ENCODE measurements at places on chromosomes 5 and 9.

GRCh38 chr5:139543423-139543991 is 17.6 kb upstream of the UBE2D2 start:
- DNase-seq = peak; percentile 43

GRCh38 chr9:112670991-112671625 is 46.8 kb downstream of the INIP start:
- DNase-seq = no peak

DNA sequence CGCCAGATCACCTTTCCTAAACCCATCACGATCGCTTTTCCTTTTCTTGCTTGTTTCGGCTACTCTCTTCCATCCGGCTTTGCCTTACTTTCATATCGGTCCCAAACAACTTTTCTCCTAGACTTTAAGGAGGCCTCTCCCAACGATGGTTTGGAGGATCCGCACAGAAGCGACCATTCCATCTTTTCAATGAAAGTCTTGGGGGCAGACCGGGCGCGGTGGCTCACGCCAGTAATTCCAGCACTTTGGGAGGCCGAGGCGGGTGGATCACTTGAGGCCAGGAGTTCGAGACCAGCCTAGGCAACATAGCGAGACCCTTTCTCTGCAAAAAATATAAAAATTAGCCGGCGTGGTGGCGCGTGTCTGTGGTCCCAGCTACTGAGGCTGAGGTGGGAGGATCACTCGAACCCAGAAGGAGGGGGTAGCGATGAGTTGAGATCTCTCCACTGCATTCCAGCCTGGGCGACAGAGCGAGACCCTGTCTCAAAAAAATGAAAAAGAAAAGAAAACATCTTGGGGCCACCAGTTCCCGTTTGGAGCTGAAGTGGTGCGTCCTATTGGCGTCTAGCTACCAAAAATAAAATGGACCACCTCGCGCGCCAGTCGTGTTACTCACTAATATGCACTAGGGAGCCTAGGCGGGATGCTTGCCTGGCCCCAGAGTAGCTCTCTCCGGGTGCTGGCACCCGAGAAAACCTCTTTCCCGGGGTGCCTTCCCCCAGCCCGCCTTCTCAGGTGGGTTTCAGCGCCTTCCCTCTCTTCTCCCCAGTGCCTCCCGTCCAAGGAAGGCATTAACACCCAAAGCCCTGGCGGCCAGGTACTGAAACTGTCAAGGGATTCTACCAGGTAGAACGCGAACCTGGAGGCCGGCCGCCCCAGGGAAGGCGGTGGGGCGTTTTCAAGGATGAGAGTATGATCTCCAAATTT is 800 bp upstream of the AP3B1 start:
- DNase-seq = peak; percentile 80

DNA sequence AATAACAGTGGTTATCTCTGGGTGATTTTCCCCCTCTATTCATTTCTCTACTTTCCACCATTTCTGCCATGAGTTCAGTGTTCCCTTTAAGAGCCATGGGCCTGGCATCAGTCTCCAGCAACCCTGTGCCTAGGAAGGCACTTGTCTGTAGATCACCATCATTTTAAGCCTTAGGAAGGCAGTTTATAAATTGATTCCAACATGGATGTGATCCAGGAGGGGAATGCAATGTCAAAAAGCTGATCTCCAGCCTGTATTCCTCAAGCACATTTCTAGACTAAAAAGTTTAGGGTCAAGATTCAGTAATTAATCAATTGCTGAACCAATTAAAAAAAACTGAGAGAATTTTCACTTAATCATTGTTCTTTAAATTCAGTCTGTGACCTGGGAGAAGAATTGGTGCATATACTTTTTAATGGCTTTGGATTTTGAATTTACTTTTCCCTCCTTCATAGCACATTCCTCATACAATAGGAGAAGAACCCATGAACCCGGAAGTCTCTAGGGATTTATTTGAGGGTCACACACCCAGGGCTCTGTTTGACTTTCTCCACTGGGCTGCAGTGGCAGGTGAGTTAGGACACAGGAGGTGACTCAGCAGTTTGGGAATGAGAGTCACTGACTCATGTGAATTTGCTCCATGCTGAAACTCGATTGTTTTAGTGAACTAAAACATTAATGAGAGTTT is 6.1 kb upstream of the ERMP1 start:
- peak; percentile 85 for DNase-seq

DNA sequence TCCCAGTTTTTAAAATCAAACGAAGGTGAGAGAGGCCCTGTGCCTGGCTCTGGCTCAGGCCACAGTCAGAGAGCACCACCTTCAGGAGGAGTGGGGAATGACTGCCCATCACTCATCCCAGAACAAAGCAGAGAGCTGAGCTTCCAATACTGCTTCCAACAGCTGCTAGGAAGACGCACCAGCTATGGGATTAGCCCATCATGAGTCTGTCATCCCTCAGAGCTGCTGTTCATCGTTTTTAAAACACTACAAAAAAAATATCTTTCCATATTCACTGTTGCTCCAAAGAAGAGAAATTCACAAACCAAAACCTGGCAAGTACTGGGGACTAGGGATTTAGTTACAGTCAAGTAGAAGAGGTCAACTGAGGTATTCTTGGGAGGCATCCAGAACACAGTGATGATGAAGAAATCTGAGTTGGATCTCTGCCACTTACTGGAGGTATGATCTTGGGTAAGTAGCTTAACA is 102.4 kb downstream of the CDK5RAP2 start:
- peak; percentile 9 for DNase-seq

DNA sequence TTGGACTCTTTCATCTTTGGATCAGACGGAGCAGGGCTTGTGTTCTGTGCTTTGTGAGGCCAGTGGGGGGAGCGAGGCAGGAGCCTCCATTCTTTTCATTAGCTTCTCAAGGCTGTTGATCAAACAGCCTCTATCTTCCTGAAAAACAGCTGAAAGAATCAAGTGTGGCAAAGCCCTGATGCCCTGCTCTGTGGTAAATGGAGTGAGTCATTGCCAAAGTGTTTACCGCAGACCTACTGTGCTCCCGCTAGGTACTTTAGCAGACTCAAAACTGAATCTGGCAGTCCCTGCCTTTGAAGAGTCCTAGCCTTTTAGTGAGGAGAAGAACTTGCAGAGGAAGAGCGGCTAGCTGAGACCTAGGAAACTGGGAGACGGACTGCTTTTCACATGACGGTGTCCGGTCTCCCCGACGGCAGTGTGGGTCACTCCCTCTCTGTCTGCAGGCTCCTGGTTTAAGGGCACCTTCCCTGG is 3.3 kb downstream of the ANKRD33B start:
- DNase-seq = no peak

- DNase-seq = no peak
Measured at GRCh38 chr5:149740866-149741459, 10.9 kb downstream of the PPARGC1B start.

DNA sequence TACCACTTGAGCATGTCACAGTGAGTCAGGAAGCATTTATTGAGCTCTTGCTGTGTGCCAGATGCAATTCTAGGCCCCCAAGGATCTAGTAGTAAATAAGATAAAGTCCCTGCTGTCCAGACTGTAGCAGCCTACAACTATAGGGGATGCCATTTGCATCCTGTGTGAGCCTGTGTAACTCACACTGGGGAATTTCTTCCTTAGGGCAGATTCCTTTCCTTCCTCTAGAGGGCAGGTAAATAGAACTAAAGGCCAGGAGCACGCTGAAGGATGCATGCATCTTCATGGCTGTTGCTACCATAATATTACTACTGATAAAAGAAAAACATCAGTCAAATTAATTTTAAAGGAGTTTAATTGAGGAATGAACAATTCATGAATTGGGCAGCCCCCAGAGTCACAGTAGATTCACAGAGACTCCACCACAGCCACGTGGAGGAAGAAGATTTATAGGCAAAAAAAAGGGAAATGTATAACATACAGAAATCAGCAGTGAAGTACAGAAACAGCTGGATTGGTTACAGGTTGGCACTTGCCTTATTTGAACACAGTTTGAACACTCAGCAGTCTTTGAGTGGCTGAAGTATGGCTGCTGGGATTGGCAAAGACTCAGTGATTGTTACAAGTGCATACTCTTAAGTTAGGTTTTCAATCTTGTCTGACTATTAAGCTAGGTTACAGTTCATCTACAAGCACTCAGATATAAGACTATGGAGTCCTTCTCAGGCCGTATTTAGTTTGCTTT is 98.9 kb downstream of the ACTL7B start:
- DNase-seq = no peak

DNA sequence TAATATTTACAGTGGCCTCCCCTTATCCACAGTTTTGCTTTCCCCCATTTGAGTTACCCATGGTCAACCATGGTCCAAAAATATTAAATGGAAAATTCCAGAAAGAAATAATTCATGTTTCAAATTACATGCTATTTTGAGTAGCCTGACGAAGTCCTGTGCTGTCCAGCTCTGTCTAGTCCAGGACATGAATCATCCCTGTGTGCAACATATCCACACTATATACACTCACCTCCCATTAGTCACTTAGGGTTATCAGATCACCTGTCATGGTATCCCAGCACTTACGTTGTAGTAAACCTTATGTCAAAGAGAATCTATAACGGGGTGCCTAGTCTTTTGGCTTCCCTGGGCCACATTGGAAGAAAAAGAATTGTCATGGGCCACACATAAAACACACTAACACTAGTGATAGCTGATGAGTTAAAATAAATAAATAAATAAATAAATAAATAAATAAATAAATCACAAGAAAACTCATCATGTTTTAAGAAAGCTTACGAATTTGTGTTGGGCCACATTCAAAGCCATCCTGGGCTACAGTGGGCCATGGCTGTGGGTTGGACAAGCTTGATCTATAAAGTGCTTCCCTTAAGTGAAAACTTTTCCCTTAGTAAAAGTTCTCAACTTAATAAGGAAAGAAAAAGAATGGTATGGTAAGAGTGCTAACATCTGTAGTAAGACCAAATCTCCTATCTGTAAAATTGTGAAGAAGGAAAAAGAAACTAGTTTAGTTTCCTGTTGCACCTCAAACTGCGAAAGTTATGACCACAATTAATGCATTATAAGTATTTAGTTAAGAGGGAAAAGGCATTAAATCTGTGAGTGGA is 15.9 kb upstream of the OMD start:
- no peak for DNase-seq

- DNase-seq = no peak
Measured at GRCh38 chr9:128833696-128834095, 4.1 kb upstream of the SPOUT1 start.

DNA sequence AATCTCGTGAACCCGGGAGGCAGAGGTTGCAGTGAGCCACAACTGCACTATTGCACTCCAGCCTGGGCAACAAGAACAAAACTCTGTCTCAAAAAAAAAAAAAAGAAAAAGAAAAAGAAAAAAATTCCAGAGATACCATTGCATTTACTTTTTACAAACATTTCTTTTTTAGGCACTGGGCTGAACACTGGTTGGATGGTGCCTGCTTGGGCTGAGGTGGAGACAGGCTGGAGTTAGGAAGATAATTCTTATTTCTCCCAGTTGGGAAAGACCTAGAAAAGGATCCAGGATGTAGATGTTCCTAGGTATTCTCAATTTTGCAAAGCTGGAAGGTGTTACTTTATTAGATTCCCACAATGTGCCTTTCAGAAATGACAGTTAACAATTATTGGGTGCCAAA is 49.9 kb upstream of the JMY start:
- DNase-seq = no peak

DNA sequence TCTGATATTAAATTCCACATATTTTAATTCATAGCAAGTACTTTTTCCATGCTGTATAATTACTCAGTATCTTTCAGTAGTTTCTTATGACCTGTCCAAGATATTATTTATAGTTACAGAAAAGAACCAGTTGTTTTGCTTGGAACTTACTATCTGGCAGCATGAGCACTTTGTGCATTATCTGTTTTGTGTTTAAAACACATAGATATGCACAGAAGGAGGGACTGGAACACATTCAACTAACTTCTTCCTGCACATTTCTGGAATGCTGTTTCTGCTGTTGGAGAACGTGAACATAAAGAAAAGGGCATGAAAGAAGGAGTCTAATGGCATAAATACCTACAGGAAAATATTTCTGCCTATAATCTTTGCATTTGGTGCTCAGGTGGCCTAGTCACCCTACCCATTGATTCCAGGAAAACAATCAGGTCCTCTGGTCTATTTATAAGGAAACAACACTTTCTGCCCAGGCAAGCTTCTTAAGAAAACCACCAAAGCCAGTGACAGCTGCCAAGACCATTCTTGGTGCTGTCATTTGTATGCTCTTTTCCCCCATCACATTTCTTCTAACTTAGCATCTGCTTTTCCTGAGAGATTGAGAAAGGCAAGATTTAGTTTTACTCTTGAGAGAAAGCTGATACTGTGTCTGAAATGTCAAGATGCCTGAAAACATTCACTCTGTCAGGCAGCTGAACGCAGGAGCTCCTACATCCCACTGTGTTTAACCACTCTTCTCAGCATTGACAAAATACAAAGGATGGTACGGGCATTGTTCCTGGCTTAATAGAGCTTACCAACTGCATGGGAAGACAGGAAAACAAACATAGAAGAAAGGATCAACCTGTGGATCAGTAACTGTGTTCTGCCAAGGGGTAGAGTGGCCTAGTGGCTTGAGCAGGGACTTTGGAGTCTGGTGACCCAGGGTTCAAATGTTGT is 40.3 kb downstream of the RAB3C start:
- DNase-seq = no peak

DNA sequence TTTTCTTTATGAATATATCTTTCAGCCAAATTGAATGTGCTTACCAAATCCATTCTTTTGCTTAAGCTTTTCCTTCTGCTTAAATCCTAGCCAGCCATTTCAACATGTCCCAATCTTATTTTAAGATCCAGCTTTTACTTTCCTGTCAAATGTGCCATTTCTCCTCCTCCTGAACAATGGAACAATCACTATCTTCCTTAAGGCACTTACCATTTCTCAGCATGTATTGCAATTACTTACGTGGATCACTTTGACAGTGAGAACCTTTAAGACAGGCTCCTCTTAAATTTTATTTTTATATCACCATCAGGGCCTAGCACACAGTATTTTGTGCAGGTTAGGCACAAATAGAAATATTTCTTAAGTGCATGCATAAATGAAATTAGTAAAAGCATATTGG is 4.4 kb upstream of the CDO1 start:
- no peak for DNase-seq

- no peak for DNase-seq
Measured at GRCh38 chr5:160097991-160098390, 21.3 kb downstream of the PWWP2A start.

DNA sequence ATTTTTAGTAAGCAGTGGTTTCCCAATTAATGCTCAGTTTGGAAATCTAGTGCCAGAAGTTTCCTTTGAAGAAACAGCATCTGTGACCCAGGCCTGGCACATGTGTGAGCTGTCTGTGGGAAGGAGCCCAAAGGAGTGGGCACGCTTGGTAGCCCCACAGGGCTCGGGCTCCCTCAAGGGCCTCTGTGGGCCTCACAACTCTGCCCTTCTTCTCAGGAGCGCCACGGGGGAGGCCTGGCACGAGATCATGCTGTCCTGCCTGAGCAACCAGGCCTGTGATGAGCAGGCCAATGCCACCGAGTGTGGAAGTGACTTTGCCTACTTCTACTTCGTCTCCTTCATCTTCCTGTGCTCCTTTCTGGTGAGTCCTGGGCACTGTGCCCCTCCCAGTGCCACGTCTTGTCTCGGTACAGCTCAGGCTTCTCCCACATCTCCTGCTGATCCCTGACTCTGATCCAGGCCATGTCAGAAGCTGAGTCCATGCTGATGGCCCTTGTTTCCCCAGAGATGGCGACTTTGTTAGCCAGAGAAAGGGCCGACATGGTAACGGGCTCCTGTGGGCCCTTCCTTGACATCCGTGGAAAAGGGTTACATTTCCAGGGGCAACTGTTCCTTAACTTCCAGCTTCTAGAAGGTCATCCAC is 200.4 kb downstream of the CACNA1B start:
- no peak for DNase-seq

Data from RPMI8226 (cell line).